ENCODE measurements at places on chromosomes 5 and 9. TPM values are rescaled to one million over a fixed set of nuclear protein-coding genes. Genes with fewer than 3 reads are reported as not detected.

DNA sequence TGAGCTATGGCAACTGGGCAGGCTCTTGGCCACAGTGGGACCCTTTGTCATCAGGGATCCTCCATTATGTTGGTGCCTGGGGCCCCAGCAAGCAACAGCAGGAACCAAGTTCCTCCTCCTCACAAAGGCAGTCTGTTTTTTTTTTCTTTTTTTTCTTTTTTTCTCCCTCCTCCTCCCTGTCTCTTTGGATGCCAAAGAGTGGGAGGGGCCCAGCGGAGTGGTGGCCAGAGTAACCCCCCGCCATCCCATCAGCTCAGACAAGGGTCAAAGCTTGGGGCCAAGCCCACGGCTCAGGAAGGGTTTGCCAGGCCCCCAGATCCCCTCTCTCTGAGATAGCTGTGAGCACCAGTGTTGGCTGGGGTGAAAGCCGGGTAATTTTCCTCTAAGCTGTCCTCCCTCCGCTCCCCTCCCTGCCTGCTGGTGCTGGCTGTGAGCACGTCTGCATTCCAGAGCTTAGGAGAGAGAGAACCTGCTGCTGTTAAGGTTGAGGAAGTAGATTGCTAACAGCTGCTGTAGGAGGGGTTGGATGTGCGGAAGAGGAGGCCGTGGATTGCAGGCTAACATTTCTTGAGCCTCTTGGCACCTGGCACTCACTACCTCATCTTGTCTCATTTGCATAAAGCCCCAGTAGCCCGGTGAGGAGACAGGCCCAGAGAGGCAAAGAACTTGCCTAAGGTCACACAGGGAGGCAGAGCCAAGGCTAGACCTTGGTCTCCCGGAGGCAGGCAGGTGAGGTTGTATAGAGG, 21.2 kb downstream of the GSN start:
- DNase-seq = peak; percentile 70

DNA sequence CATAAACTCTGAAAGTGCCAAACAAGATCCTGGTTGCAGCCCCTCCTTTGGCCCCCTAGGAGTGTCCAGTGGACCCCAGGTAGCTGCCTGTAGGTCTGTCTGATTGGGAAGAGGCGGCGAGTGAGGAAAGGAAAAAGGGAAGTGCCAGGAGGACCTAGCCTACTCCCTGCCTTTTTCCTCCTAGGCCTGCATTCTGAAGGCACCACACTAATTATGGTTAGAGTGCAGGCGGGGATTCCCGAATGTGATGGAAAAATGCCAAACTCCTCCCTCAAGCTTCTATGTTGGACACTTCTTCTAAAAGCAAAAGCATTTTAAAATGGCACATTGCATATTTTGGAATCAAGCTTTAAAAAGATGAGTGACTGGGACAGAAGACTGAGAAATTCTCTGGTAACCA, 83.2 kb upstream of the SMIM15 start:
- DNase-seq = peak; percentile 76

GRCh38 chr9:84304166-84304565, 36.4 kb downstream of the SLC28A3 start:
- no peak for DNase-seq

GRCh38 chr5:138463419-138464007, 1.8 kb upstream of the EGR1 start:
- DNase-seq = peak; percentile 25

DNA sequence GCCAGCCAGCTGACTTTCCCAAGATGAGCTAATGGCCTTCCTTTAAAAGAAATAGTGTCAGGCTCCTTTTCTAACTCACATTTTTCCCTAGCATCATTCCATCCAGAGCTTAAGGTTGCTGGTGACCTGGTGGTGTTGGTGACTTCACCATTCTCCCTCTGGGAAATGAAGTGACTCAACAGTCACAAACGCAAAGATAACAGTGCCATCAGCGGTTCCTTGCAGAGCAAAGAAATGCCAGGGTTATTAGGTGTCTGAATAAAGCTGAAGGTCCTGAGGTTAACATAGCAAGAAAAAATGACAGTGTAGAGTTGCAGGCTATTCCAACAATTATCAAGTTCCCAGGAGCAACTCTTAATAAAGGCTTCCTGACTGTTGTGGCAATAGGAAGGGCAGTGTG, 111.8 kb upstream of the SLC44A1 start:
- peak; percentile 87 for DNase-seq

- DNase-seq = peak; percentile 78
Observed at GRCh38 chr5:167096816-167097215, 1194.6 kb upstream of the WWC1 start.

DNA sequence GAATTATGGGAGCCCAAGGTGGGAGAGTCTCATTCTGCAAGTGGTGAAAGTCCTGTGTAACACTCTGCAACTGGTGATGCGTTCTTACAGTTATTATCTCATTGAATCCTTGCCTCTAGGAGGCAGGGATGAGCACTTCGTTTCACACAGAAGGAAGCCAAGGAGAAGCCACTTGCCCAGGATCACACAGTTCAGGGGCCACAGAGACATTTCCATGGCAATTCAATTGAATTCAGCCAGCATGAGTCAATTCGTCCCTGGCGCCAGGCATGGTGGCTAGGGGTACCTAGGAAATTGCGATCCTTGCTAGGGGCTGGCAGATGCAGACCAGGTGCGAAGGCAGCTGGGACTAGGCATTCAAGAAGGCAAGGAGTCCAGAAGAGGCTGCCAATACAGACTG, 26.2 kb downstream of the LHX2 start:
- no peak for DNase-seq

DNA sequence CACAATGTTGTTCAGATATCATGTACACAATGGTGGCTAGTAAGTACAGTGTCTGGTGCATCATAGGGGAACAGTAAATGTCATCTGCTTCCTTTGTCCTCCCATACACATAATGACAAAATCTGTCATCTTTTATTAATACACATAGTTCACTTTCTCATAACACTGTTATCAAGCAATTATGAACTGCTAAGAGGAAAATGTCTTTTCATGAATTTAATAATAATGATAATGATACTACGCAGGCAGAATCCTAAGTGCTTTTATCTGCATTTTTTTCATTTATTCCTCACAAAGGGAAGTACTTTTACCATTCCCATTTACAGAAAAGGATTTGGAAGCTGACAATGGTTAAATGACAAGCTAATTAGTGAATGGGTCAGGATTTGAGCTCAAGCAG, 35.7 kb downstream of the DPYSL3 start:
- DNase-seq = no peak

GRCh38 chr9:27125030-27125429, 16.0 kb downstream of the TEK start:
- peak; percentile 90 for DNase-seq

- DNase-seq = peak; percentile 25
Observed at GRCh38 chr9:72633966-72634365, 112.6 kb downstream of the TMC1 start.

DNA sequence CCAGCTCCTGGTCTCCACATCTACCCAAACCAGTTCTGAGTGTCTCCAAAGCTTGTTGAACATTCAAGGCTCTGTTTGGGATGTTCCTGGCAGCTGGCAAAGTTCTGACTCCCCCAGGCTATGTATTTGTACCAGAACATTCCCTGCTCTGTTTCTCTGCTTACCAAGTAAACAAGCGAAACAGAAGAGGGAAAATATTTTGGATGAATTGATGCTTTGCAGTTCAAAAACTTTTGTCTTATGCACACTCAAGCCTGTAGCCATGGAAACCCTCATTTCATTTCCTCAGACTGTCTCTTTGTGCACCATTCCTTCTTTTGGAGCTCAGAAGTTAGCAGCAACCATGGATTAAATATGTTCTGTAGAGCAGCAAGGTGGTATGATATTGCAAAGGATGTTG, 145.8 kb downstream of the ACTL7B start:
- no peak for DNase-seq

- no peak for DNase-seq
Observed at GRCh38 chr5:133459474-133460160, 152.7 kb downstream of the FSTL4 start.

DNA sequence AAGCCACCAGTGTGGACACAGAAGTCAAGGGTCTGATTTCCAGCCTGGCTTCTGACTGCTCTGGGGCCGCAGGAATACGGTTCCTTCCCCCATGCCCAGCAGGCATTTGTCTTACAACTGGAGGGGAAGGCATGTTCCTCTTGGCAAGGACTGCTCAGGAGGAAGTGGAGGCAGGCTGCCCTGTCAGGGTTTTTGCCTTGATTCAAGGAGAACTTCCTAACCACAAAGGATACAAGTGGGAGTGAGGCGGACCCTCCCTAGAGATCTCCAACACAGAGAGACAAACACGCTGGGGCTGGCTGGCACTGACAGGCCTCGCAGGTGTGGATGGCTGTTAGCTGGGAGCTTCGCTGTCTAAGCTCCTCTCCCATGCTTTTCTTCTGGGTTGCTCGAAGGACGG, 19.1 kb downstream of the TGFBI start:
- no peak for DNase-seq

DNA sequence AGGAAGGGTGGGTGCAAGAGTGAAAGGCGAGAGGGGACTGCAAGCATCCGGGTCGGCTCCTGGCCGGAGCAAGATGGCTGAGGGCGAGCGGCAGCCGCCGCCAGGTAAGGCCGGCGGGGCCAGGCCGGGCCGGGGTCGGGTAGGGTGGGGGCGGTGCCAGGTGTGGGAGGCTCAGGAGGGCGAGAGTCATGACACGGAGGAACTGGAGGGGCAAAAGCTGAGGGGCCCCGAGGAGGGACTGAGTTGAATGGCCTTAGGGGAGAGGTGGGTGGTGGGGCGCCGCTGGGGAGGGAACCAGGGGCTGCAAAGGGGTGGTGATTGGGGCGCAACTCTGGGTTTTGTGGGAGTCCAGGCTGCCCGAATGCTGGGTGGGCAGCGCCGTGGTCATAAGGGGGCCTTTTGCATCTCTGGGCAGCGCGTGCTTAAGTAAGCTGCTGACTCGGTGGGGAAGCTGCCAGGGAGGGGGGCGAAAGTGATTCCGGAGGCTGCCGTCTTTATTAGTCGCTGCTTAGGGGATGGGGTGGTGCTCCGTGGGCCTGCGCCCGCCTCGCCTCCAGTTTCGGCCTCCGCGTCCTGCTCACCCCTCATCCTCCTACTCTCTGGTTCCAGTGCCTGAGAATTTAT, 425 bp downstream of the PTPA start:
- peak; percentile 36 for DNase-seq

DNA sequence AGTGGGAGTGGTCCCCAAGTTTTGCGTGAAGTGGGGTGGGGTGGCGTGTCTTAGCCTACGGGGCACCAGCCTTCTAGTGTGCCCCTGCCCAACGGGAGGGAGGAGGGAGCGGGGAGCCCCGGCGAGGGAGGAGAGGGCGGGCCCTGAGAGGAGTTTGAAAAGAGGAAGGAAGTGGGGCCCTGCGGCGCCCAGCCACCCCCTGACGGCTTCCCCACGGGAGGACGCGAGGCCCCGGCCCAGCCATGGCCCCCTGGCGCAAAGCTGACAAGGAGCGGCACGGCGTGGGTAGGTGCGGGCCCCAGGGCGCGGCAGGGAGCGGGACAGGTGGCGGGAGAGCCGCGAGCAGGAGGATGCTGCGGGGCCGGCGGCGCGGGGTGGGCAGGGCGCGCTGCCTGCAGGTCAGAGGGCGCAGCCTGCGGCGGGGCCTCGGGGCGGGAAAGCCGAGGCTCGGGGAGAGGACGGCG, at the start of gene DOCK2:
TSS of gene DOCK2 (plus strand) at position 191 of the 464 bp plus-strand sequence. CDS start at position 243, 52 bp downstream.
- no peak for DNase-seq

- peak; percentile 51 for DNase-seq
Observed at GRCh38 chr9:34430843-34431437, 27.4 kb downstream of the FAM219A start.

GRCh38 chr5:10913841-10914240, 152.8 kb upstream of the DAP start:
- peak; percentile 90 for DNase-seq

DNA sequence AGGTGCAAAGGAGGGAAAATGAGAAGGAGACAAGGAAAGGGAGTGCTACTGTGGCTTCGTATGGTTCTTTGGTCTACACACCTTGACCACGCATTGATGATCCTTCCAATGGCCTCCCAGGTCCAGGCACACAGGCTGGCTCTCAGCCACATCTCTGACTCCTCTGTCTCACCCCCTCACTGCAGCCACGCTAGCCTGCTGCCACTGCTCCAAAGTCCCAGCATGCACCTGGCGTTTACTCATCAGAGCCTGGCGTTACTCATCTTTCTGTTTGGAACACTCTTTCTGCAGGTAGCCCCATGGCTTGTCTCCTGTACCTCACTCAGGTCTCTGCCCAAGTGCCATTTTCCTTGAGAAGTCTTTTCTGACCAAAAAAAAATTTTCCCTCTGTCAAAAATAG, 195.5 kb downstream of the SNCAIP start:
- peak; percentile 69 for DNase-seq

DNA sequence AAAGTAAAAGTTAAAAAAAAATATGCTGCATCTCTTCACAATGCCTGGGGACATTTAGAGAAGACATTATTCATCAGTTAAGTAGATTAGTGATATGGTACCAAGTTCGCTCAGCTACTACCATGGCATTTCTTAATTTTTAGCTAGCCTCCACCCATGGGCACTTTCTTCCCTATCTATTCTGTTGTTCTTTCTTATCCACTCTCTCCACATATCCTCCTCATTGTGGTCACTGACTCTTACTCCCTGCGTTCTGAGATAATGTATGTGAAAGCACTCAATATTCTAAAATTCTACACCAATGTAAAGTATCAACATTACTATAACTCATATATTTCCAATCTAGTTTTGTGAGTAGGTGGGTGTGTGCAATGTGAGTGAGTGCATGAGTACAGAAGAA, 609.7 kb upstream of the DAB2 start:
- no peak for DNase-seq

DNA sequence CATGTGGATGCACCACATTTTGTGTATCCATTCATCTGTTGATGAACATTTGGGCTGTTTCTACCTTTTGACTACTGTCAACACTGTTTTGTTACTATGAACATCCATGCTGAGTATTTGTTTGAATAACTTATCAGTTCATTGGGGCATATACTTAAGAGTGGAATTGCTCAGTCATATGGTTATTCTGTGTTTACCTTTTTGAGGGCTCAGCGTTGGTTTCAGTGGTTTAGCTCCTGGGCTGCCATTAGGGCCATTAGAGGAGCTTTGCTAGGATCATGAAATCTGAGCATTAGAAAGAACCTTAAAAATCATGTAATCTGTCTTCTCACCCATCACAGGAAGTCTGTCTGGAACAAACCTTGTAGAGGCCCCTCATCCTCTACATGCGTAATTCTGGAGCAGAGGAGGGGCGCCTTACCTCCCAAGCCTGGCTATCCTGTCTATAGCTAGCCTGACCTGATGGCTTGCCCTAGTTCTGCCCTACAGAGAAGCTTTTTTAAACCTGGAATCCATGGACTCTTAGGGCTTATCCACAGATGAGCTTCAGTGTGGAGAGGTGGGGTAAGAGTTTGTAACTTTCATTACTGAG, 92.9 kb downstream of the PDZD2 start:
- no peak for DNase-seq

PCDHB14 gene
- 1.5 TPM for total RNA-seq

SLC6A19 gene
- total RNA-seq = not detected

RNF180 gene
- 2.4 TPM for total RNA-seq

ARID3C gene
- total RNA-seq = not detected

CATSPER3 gene
- 0.06 TPM for total RNA-seq

TMEM38B gene
- total RNA-seq = 34.7 TPM

RNF183 gene
- total RNA-seq = not detected

UNC5A gene
- total RNA-seq = 0.06 TPM

Measured in Daoy (cell line).